Activated CD8-positive, alpha-beta T cell treated with anti-CD3 and anti-CD28 coated beads, Interleukin-2, amount 10 ng/mL, durations not matched to agents 7 days and 5 days (primary cell): ENCODE measurements at places on chromosomes 12 and 14. TPM values are rescaled to one million over a fixed set of nuclear protein-coding genes. Genes with fewer than 3 reads are reported as not detected.

DNA sequence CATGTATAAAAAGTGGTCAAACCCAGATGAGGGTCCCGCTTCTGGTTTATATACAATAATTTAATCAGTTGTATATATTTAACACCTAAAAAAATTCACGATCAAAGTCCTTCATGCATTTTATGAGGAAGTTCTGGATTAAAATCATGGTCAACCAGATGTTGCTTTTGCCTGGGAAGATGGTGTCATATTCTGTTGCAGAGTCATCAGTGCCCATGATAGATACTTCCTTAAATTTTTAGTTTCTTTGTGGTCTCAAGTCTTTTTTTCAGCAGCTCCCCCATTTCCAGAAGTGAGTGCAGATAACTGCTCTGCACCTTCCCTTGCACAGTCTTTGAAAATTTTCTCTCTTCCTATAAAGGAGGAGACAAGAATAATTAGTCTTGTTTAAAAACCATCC lies 16.1 kb downstream of the ERP29 start:
- peaks cover 56% of the 10 kb centered on the region for H3K36me3 ChIP-seq
- no peaks in the 10 kb centered on the region for H3K27me3 ChIP-seq
- no peak overlapping the region for H3K27ac ChIP-seq
- no peak overlapping the region for H3K4me3 ChIP-seq
- H3K4me1 ChIP-seq, result peaks cover 13% of the 10 kb centered on the region

GRCh38 chr14:92759679-92760523 lies 11.5 kb upstream of the LGMN start:
- H3K4me1 ChIP-seq, result peaks cover 26% of the 10 kb centered on the region
- H3K27ac ChIP-seq, result peak overlapping the region; percentile 47
- H3K36me3 ChIP-seq, result no peaks in the 10 kb centered on the region
- peaks cover 20% of the 10 kb centered on the region for H3K27me3 ChIP-seq
- no peak overlapping the region for H3K4me3 ChIP-seq

GRCh38 chr14:77033622-77034589 lies 5.4 kb upstream of the IRF2BPL start:
- peak overlapping the region; percentile 93 for H3K4me3 ChIP-seq
- H3K27ac ChIP-seq, result peak overlapping the region; percentile 94
- H3K27me3 ChIP-seq, result no peaks in the 10 kb centered on the region

Gene GYS2
- total RNA-seq, result not detected

Gene LRRIQ1
- not detected for total RNA-seq

DNA sequence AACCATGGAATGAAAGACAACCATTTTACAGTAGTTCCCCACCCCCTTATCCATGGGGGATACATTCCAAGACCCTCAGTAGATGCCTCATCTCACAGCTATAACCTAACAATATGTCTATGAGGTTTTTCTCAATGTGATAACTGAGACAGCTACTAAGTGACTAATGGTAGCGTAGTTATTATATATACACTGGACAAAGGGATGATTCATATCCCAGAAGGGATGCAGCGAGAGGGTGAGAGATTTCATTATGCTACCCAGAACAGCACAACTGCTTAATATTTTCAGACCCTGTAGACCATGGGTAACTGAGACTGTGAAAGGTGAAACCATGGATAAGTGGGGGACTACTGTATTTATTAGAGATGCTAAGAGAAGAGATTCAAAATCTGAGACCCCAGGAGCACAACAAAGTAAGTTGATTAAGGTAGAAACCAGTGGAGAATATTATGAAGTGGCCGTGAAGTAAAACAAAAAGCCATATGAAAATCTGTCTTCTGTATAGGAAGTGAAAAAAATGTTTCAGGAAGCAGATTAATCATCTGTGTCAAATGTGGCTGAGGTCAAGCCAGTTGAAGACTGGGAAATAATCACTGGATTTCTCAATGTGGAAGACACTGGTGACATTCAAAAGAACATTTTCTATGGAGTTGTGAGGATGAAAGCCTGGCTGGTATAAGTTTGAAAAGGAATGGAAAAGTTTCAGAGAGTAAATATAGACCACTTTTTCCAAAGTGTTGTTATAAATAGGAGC lies 77.2 kb downstream of the RPL10L start:
- no peaks in the 10 kb centered on the region for H3K4me1 ChIP-seq
- no peaks in the 10 kb centered on the region for H3K27me3 ChIP-seq
- H3K4me3 ChIP-seq, result no peak overlapping the region
- no peak for DNase-seq

Gene VRK1
- 71.1 TPM for total RNA-seq

Gene AQP5
- total RNA-seq, result not detected

- H3K27ac ChIP-seq, result peak overlapping the region; percentile 81
- peaks cover 11% of the 10 kb centered on the region for H3K36me3 ChIP-seq
- peak overlapping the region; percentile 57 for H3K4me3 ChIP-seq
- DNase-seq, result peak; percentile 56
These were observed 150.9 kb upstream of the GRIP1 start for GRCh38 chr12:66829660-66830325.

Gene CFAP251
- 0.70 TPM for total RNA-seq

Gene NRXN3
- not detected for total RNA-seq

Gene BEGAIN
- 1.2 TPM for total RNA-seq

GRCh38 chr12:114657597-114657920 lies 26.4 kb downstream of the TBX3 start:
- H3K4me3 ChIP-seq, result no peak overlapping the region
- no peak overlapping the region for H3K27ac ChIP-seq
- H3K27me3 ChIP-seq, result no peaks in the 10 kb centered on the region
- H3K4me1 ChIP-seq, result no peaks in the 10 kb centered on the region
- no peaks in the 10 kb centered on the region for H3K36me3 ChIP-seq

- no peak for DNase-seq
- H3K36me3 ChIP-seq, result peaks cover 55% of the 10 kb centered on the region
- H3K4me3 ChIP-seq, result no peak overlapping the region
- no peaks in the 10 kb centered on the region for H3K27me3 ChIP-seq
- peak overlapping the region; percentile 43 for H3K27ac ChIP-seq
These were observed 35.7 kb downstream of the RAD9B start for GRCh38 chr12:110537605-110538409.

DNA sequence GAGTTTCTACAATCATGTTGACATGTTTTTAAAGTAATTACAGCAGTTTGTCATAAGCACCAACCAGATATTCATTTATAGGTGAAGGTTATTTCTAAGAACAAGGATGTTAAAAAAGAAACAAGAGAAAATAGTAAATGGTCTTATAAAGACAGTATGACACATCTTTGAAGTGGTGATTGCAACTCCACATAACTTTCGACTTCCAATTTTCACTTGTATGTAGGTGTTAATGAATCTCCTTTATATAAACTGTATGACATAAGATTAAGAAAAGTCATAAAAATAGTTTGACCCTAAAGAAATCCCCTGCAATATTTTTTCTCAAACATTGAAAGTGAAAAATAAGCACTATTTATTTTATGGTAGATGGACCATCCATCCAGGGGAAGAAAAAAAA lies 144.8 kb upstream of the PTPRQ start:
- DNase-seq, result no peak
- H3K4me3 ChIP-seq, result no peak overlapping the region
- H3K36me3 ChIP-seq, result no peaks in the 10 kb centered on the region
- H3K27me3 ChIP-seq, result no peaks in the 10 kb centered on the region
- no peaks in the 10 kb centered on the region for H3K4me1 ChIP-seq
- H3K27ac ChIP-seq, result no peak overlapping the region

DNA sequence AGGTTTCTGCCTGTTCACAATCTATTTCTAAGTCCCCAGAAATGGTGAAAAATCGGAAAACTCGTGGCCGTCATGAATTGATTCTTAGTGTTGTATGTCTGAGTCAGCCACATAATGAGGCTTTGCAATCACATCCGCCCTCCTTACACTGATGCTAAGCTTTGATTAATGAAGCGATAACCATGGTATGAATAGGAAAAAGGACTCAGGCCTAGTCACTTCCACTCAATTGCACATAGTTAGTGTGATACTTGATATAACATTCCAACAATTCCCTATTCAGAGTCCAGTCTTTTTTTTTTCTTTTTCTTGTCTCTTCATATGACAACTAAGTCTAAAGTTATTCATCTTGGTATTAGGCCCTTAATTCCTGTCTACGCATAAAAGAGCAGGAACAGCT lies 1231.0 kb downstream of the VRK1 start:
- no peak overlapping the region for H3K4me3 ChIP-seq
- no peak for DNase-seq
- H3K36me3 ChIP-seq, result peaks cover 4% of the 10 kb centered on the region
- H3K27ac ChIP-seq, result no peak overlapping the region
- H3K27me3 ChIP-seq, result no peaks in the 10 kb centered on the region

- peaks cover 23% of the 10 kb centered on the region for H3K36me3 ChIP-seq
- peaks cover 40% of the 10 kb centered on the region for H3K4me1 ChIP-seq
- DNase-seq, result no peak
- no peak overlapping the region for H3K27ac ChIP-seq
- no peaks in the 10 kb centered on the region for H3K27me3 ChIP-seq
- no peak overlapping the region for H3K4me3 ChIP-seq
These were observed 30.6 kb upstream of the SLC2A3 start for GRCh38 chr12:7966563-7966962.

GRCh38 chr12:13194401-13195110 lies 2.0 kb upstream of the EMP1 start:
- no peak overlapping the region for H3K4me3 ChIP-seq
- peaks cover 32% of the 10 kb centered on the region for H3K4me1 ChIP-seq
- H3K36me3 ChIP-seq, result no peaks in the 10 kb centered on the region
- peaks cover 37% of the 10 kb centered on the region for H3K27me3 ChIP-seq

- H3K27me3 ChIP-seq, result peaks cover 20% of the 10 kb centered on the region
- DNase-seq, result no peak
- H3K27ac ChIP-seq, result no peak overlapping the region
- no peaks in the 10 kb centered on the region for H3K4me1 ChIP-seq
- H3K4me3 ChIP-seq, result no peak overlapping the region
These were observed 97.1 kb upstream of the CDKN3 start for GRCh38 chr14:54299410-54300363.

Gene EML1
- total RNA-seq, result not detected

- H3K4me3 ChIP-seq, result no peak overlapping the region
- no peak overlapping the region for H3K27ac ChIP-seq
- H3K36me3 ChIP-seq, result peaks cover 49% of the 10 kb centered on the region
- peaks cover 16% of the 10 kb centered on the region for H3K4me1 ChIP-seq
- no peak for DNase-seq
These were observed 16.5 kb downstream of the SLC15A4 start for GRCh38 chr12:128807161-128807724.

GRCh38 chr12:64752833-64753238 lies 6.4 kb downstream of the GNS start:
- peaks cover 28% of the 10 kb centered on the region for H3K4me1 ChIP-seq
- H3K27ac ChIP-seq, result no peak overlapping the region
- H3K27me3 ChIP-seq, result no peaks in the 10 kb centered on the region
- no peak for DNase-seq
- peaks cover 27% of the 10 kb centered on the region for H3K36me3 ChIP-seq

DNA sequence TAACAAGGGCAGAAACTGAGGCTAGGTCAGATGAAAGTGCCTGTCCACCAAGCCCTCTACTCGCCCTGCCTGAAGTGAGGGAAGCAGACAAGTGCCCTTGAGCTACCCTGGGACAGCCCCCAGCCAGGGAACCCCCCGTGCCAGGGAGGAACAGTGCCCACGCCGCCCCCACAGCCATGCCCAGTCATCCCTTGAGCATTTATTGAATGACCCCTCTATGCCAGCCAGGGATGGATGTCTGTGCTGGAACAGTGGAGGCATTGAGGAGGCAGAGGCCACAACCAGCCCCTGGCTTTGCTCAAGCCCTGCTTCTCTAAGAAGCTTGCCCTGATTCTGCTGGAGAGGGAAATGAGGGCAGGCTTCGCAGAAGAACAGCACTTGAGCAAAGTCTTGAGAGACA lies 3.7 kb upstream of the AQP6 start:
- H3K27me3 ChIP-seq, result peaks cover 18% of the 10 kb centered on the region
- no peak for DNase-seq
- H3K27ac ChIP-seq, result no peak overlapping the region

DNA sequence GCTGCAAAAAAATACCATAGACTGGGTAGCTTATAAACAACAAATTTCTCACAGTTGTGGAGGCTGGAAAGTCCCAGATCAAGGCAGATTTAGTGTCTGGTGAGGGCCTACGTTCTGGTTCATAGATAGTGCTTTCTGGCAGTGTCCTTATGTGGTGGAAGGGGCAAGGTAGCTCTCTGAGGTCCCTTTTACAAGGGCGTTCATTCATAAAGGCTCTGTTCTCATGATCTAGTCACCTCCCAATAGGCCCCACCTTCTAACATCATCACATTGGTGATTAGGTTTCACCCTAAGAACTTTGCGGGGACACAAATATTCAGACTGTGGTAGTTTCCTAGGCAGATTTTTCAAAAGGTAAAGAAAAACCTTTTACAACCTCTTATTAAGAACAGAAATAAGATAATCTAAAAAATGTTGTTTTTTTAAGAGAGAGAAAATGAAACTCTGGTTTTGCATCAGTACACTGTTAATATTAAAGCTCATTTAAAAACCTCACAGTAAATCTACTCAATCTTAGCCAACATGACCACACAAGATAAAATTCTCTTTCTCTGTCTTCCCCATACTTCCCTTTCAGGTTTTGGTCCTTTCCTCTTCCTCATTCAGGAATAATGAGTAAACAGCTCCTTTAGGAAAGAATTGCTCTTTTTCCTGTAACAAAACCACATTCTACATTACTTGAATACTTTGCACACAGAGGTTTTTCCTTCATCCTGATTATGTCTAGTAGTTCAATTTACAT lies 117.5 kb downstream of the UNC79 start:
- peaks cover 25% of the 10 kb centered on the region for H3K27me3 ChIP-seq
- no peaks in the 10 kb centered on the region for H3K4me1 ChIP-seq
- no peak overlapping the region for H3K4me3 ChIP-seq
- H3K36me3 ChIP-seq, result no peaks in the 10 kb centered on the region

DNA sequence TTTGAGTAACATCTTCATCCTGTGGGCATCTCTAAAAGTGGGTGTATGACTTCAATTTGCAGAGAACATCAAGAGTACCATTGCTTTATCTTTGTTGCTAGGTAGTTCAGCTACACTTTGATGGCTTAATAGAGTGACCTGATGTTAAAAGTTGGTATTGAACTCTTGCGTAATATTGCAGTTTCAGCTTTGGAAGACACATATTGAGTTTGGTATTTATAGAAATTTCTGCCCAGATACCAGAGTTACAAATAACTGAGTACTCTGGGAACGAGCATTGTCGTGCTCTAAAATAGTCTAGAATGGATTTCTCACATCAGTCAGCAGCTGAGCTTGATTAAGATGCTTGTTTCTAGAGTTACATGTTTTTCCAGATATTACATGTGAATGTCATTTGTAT lies 24.8 kb upstream of the AKAP5 start:
- H3K4me1 ChIP-seq, result peaks cover 36% of the 10 kb centered on the region
- peaks cover 82% of the 10 kb centered on the region for H3K36me3 ChIP-seq
- DNase-seq, result no peak
- H3K27me3 ChIP-seq, result no peaks in the 10 kb centered on the region
- no peak overlapping the region for H3K27ac ChIP-seq

DNA sequence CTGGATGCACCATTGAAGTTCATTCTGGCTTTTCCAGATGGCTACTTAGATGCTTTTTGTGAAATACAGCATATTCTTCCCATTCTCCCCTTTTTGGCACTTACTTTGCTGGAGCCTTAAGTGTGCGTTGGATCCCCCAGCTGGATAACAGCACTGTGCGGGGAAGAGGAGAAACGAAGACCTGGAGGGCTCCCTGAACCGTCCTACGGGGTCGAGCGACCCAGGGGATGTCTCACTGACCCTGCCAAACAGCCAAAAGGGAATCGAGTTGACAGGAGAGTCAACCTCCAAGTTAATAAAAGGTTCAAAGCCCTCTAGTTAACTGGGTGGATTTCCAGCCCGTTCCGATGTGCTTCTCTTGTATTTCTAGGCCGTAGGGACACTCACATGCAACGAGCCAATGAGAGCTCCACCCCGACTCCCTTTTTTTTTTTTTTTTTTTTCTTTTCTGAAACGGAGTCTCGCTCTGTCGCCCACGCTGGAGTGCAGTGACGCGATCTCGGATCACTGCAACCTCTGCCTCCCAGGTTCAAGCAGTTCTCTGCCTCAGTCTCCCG lies 1.0 kb upstream of the CAMKK2 start:
- peaks cover 2% of the 10 kb centered on the region for H3K27me3 ChIP-seq
- peak overlapping the region; percentile 82 for H3K4me3 ChIP-seq
- peak overlapping the region; percentile 81 for H3K27ac ChIP-seq
- H3K4me1 ChIP-seq, result peaks cover 40% of the 10 kb centered on the region
- peak; percentile 29 for DNase-seq

Gene TAS2R30
- total RNA-seq, result 3.2 TPM
